HepG2 (cell line): ENCODE measurements at places on chromosomes 11 and 22.

DNA sequence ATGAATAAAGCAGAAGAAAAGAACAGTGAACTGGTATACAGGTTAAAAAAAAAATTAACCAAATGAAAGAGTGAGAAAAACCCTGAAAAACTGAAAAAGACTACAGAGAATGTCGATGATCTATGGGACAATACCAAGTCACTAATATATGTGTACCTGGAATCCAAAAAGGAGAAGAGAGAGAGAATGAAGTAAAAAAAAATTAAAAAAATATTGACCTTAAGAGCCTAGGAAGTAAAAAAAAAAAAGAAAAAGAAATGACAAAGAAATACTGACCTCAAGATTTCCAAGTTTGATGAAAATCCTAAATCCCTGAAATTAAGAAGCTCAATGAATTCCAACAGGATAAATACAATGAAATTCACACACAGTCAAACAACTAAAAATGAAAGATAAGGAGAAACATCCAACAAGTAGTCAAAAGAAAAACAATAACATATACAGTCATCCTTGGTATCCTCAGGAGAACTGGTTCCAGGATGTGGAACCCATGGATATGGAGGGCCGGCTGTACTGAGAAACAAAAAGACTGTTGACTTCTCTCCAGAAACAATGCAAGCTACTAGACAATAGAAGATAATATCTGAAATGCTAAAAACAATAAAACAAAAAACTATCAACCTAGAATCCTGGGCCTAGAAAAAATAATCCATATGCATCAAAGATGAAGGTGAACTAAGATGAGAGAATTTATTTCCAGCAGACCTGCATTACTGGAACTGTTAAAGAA, 33.5 kb upstream of the SERPIND1 start:
- no peak for DNase-seq

- DNase-seq: no peak
These were observed 4.7 kb downstream of the OR5AP2 start for GRCh38 chr11:56637500-56637899.

DNA sequence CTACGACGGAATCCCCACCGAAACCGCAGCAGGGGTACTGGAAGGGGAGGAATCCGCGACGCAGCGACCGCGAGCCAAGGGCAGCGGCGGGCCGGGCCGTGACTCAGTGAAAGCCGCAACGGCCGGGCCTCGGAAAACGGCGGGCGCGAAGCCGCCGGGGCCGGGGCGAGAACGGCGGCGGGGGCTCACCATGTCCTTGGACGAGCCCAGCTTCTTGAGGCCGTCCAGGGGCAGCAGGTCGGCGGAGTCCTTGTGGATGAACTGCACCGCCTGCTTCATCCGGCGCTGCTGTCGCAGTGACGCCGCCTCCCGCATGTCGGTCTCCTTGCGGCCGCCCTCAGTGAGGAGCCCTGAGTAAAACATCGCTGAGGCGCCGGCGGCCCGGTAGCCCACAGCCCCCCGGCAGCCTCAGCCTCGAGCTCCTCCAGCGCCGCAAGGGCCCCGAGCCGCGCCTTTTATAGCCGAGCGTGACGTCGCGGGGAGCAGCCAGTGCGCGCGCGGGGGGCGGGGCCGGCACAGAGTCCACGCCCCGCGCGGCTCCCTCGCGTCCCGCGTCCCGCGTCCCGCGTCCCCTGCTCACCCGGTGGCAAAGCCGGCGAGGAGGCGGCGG, at the start of gene NRIP3:
TSS of gene NRIP3 (minus strand) at position 429 of the 610 bp plus-strand sequence. CDS start at position 363, 66 bp downstream.
- DNase-seq: no peak

- DNase-seq: no peak
These were observed 41.0 kb downstream of the AHNAK start for GRCh38 chr11:62505440-62506091.

DNA sequence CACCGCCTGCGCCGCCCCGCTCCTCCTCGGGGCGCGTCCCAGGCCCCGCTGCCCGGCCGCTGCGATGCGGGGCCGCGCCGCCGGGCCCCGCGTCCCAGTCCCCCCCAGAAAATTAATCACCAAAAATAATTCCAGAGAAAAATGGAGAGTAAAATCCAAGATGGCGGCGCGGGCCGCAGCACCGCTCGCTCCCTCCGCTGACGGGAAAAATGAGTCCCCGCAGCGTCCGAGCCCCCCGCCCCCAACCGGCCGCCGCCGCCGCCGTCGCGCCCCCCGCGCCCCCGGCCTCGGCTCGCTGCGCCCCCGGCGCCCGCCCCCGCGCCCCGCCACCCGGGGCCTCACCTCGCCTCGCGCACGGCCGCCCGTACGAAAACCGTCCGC, at the start of gene KMT5B:
TSS of gene KMT5B (minus strand) at position 162 of the 381 bp plus-strand sequence. CDS start 23,220 bp downstream, outside the sequence.
- no peak for DNase-seq

GRCh38 chr11:112412383-112412782, 151.7 kb upstream of the PLET1 start:
- no peak for DNase-seq

DNA sequence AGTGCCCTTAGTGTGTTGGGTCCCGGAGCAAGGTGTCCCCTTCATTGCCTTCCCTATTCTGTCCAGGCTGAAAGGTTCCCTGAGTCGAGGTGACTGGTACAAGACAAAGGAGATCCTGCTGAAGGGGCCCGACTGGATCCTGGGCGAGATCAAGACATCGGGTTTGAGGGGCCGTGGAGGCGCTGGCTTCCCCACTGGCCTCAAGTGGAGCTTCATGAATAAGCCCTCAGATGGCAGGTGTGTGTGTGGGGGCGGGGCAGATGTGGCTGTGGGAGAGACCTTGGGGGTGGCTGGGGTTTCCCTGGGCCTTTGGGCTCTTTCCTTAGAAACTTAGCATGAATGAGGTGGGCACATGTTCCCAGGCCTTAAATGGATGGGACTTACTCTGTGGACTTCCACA, 1.8 kb downstream of the NDUFV1 start:
- no peak for DNase-seq

GRCh38 chr22:25111579-25112517, 87.8 kb upstream of the CRYBB3 start:
- DNase-seq: no peak

DNA sequence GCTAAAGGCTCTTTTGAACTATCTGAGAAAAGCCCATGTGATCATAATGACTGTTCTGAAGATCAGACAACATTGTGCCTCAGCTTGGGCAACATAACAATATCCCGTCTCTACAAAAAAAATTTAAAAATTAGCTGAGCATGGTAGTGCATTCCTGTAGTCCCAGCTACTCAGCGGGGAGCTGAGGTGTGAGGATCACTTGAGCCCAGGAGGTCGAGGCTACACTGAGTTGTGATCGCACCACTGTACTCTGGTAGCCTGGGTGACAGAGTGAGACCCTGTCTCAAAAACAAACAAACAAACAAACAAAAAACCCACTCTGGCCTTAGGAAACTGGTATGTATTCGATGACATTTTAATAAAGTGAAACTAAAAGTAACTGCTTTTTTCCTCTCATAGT, 1526.8 kb upstream of the TENM4 start:
- no peak for DNase-seq

DNA sequence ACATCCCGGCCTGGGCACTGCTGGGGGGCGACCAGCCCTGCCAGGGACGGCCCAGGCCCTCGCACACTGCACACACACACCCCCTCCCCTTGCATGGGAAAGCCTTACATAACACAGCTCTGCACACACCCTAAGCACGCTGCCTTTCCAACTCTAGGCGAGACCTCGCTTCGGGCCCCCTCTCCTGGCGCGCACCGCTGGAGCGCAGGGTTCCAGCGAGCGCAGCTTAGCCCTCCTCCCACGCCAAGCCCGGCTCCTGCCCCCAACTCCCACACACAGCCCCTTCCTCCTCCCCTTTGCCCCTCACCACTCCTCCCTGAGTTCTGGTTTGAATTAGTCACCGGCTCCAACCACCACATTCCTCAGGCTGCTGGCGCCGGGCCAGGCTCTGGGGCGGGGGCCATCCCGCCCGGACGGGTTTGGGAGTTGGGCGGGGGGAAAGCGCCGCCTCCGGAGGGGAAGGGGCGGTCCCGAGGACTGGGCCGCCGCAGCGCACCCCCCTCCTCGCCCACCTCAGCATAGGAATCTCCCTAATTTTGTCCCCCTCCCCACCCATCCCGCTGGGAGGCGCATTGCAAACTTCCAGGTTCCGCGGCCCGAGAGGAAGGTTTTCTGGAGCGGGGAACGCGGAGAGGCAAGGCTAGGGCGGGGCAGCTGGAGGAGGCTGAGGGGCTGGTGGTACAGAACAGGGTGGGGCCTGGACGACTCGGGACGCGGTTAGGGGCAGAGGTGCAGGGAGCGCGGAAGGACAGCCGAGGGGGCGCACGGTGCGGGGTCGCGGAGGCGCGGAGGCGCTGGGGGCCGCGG, 966 bp downstream of the AHNAK start:
- DNase-seq: peak; percentile 86

- no peak for DNase-seq
These were observed 118.5 kb upstream of the ARHGAP20 start for GRCh38 chr11:110830747-110831146.

- DNase-seq: no peak
These were observed 65.4 kb downstream of the OTOG start for GRCh38 chr11:17612221-17613188.

DNA sequence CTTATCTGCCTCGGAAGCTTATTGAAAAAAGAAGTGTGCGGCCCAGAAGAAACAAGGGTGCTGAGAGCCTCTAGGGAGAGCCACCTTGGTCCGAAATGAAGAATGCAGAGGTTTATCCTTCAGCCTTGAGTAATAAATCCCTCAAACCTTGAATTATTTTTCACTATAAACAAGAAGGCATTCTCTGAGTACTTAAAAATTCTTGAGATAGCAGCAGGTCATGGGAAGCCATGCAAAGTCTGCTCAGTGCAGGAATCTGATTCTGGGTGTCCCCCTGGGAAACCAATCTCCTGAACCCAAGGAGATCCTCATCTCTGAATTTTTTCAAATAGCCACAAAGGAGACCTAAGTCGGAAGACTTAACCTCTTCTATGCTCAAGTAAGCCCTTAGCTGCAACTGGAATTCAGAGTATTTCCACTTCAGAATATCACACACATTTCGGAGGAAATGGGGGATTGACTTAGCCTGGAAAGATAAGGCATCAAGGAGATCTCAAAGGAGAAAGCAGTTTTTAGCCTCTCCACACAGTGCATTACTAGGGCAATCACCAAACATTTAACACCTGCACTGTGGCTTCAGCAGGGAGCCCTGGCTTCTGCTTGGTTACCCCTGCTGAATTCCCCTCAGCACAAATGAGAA, 365.0 kb downstream of the ETS1 start:
- DNase-seq: no peak

- no peak for DNase-seq
These were observed 593.4 kb downstream of the BUD13 start for GRCh38 chr11:116179401-116179800.

GRCh38 chr22:36339171-36340065, 48.3 kb downstream of the MYH9 start:
- no peak for DNase-seq
